ENCODE measurements at places on chromosomes 12 and 14.

- DNase-seq: no peak
Measured at GRCh38 chr14:34179727-34180126, 228.9 kb upstream of the EGLN3 start.

- DNase-seq: no peak
Measured at GRCh38 chr12:48796976-48797375, 8.1 kb upstream of the ADCY6 start.

GRCh38 chr12:3200814-3201233, 123.6 kb downstream of the TSPAN9 start:
- no peak for DNase-seq

DNA sequence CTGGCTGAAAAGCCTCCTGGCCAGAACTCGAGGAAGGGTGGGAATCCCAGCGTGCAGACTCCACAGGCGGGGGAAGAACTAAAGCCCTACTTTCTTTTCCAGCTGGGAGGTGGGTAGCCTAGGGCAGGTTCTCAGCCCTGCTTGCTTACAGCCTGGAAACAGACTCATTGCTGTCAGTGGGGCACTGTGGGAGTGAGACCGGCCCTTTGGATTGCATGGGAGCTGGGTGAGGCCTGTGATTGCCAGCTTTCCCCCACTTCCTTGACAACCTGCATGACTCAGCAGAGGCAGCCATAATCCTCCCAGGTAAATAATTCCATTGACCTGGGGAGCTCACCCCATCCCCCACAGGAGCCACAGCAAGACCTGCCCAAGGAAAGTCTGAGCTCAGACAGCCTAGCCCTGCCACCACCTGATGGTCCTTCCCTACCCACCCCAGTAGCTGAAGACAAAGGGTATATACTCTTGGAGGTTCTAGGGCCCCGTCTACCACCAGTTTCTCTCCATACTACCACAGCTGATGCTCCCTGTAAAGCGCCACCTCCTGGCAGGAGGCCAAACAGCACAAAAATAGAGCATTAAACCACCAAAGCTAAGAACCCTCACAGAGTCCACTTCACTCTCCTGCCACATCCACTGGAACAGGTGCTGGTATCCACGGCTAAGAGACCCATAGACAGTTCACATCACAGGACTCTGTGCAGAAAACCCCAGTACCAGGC, 294.1 kb downstream of the SEC23A start:
- no peak for DNase-seq

GRCh38 chr12:77830583-77831351, at the start of gene NAV3:
Gene NAV3 (plus strand): TSS chr12:77830894. CDS start chr12:77831462, 568 bp downstream.
- no peak for DNase-seq

- DNase-seq: no peak
Measured at GRCh38 chr14:101196051-101196712, 292.7 kb upstream of the RTL1 start.

- DNase-seq: no peak
Measured at GRCh38 chr12:41907550-41907949, 237.1 kb downstream of the GXYLT1 start.

DNA sequence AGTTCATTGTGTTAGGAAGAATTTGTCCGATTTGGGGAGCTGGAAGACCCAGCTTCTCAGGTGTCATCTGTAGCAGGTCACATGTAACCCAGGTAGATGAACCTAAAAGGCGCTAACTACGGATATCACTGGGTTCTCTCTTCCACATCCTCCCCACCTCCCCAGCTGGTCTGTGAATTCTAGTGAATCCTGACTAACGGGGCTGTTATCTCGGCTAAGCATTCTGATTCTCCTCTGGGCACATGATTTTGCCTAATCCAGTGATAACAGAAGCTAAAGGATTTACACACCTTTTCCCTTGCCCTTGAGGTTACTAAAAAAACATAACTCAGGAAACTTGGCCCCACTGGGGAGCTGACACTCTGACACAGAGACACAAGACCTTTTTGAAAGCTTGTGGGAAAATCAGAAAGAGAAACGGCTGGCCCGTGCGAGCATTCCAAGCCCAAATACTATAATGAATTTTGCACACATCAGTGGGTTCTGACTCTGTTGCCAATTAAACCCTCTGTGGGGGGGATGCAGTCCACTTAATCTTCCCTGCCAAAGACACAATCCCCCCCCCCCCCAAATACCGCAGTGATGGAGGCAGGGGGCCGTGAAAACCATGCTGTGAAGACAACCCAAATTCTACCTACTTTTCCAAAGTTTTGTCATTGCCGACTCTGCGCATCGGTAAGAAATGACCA, 81.0 kb upstream of the FZD10 start:
- DNase-seq: no peak

DNA sequence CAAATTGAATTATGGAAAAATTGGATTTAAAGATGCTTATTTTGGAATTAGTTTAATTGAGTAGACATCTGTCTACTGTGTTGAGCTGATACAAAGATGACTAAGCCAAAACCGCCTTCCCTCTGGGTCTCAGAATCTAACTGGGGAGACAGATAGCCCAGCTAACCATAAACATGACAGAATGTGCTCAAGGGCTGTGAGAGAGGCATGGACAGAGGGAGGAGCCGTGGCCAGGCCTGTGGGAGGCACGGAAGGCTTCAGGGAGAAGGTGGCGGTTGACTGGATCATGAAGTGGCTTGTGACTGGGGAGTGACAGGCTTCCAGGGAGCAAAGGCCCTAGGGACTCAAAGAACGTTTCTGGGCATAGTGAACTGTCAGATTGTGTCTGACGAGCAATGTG, 74.6 kb downstream of the DACT1 start:
- DNase-seq: no peak

DNA sequence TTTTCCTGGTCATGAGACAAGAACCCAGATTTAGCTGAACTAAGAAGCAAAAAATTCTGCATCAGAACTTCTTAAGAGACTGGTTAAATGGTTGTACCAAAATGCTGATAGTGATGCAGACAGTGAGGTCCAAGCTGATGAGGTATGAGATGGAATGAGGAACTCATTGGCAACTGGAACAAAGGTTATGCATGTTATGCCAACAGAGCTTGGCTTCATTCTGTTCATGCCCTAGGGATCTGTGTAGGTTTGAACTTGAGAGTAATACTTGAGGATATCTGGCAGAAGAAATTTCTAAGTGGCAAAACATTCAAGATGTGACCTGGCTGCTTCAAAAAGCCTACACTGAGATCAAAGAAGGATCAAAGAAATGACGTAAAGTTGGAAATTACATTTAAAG, 398.0 kb downstream of the FSCB start:
- no peak for DNase-seq

GRCh38 chr14:64841121-64841651, 38.5 kb downstream of the SPTB start:
- no peak for DNase-seq

DNA sequence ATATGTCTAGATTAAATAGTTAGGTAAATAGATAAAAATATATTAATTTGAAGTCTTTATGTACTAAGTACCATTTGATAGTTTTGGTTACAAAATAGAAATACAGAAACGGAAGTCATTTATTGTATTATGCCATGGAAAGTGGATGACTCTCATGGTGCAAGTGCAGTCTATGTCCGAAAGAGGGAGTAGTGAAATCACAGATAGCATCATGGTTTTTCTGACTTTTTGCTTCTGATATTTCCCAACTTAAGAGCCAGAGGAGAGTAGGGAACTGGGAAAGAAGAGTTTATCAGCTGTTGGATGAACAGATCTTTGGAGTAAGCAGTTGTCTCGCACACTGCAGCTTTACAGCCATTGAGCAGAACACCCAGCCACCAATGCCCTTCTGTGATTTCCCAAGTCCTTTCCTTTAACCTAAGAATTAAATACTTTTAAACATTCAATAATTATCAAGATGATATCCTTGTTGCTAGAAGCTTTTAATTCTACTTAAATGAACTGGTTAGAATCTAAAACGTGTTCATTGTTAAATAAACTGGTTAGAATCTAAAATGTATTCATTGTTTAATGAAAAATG, 18.4 kb upstream of the SRGAP1 start:
- DNase-seq: no peak

DNA sequence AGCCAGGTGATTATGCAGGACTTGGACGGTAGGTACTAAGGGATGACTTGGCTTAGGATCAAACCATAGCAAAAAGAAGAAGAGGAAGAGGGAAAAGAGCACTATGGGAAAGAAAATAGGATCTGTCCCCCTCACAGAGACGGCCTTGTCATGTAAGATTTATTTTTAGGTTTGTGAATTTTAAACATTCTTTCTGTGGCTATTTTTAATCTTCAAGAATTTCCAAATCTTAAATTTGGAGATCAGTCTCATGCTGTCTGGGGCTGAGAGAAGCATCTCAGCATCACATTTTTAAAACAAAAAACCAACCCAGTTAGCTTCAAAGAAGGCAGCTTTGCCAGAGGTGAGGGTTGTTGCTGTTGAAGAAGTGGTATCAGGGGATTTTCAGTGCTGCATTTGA, 52.6 kb upstream of the STRN3 start:
- DNase-seq: no peak

DNA sequence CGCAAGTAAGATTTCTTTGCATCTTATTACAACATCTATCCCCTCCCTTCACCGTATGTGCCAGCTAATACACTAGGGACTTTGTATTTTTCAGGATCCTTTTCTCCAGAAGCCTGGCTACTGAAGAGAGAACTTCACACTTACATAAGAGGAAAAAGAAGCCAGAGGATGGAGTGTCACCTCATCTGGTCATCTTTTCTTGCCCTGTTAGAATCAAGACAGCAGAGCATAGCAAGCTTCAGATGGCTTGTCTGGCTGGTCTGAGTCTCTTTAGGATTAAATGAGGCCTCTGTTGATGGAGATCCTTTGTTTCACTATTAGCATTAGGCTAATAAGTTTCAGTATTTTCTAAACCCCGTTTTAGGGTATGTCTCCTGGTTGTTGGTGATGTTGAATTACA, 14.4 kb upstream of the AACS start:
- DNase-seq: no peak

DNA sequence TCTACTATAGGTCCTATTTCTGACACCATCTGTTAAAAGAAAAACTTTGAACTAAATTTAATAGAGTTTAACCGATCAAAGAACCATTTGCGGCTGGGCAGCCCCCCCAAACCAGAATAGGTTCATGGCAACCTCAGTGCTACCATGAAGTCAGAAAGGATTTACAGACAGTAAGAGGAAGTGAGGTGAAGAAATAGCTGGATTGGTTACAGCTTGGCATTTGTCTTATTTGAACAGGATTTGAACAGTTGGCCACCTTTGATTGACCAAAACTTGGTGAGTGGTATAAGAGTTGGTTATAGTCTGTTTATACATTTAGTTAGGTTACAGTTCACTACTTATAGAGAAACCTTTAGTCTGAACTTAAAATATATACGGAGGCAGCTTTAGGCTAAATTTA, 88.9 kb downstream of the TXNDC16 start:
- DNase-seq: no peak

GRCh38 chr14:89276424-89276975, 140.5 kb downstream of the FOXN3 start:
- DNase-seq: peak; percentile 26

GRCh38 chr14:93688239-93688666, 100.0 kb downstream of the PRIMA1 start:
- no peak for DNase-seq

DNA sequence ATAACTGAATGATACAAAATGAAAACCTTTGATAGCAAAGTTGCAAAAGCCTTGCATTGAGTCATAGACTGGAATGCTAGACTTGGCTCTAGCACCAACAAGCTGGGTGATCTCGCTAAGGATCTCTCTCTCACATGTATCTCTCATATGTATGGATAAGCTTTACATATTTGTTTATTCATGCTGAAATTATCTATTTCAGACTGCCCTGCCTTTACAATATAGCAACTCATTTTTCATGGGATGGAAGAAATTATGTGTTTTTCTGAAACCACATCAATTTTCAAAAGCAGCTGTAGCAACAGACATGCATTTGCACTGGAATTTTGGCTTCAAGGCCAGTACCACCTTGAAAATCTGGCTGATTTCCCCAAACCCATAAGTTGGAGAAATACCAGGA, 11.4 kb downstream of the RERG start:
- no peak for DNase-seq

DNA sequence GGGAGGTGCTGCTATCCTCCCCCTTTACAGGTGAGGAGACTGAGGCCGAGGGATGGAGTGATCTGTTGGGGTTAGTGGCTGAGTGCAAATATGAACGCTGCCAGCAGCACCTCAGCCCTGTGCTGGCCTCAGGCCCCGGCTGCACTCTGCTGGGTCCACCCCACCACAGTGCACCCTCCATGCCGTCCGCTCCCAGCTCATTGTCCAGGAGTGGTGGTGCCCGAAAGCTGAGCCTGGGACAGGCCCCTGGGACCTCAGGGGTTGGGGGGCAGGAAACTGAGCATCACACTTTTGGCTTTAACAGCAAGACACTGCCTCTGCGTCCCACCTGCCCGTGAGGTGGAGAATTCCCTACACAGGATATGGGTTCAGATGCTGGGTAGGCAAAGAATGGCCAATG, 31.5 kb upstream of the FBRSL1 start:
- no peak for DNase-seq

DNA sequence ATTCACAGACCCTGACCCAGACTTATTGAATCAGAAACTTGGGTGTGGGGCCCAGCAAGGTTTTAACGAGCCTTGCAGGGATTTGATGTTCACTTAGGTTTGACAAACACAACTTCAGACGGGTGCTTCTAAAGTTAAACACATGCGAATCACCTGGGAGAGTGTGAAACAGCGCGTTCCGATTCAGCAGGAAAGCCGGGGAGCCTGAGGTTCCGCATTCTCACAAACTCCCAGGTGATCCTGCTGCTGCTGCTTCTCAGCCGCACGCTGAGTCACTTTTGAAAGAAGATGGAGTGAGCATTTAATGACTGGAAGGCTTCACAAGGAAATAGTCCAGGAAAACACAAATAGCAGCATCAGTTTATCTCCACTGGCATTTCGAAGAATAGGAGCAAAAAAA, 44.2 kb upstream of the DDX11 start:
- no peak for DNase-seq

- no peak for DNase-seq
Measured at GRCh38 chr14:96064866-96065265, 25.7 kb downstream of the C14orf132 start.

GRCh38 chr12:114638790-114639435, 45.1 kb downstream of the TBX3 start:
- no peak for DNase-seq

GRCh38 chr14:65192686-65193085, 90.4 kb upstream of the MAX start:
- DNase-seq: no peak

GRCh38 chr14:80310938-80311750, 99.8 kb upstream of the DIO2 start:
- DNase-seq: no peak

DNA sequence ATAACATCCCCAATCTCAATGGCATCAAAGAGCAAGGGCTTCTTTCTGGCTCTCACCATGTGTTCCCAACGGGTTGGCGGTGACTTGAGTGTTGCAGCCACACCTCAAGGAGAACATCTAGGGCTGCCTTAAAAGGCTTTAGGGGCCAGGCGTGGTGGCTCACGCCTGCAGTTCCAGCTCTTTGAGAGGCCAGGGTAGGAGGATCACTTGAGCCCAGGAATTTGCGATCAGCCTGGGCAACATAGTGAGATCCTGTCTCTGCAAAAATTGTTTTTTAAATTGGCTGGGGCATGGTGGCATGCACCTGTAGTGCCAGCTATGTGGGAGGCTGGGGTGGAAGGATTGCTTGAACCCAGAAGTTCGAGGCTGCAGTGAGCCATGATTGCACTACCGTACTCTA, 14.9 kb downstream of the RFLNA start:
- no peak for DNase-seq

Measured in activated CD8-positive, alpha-beta memory T cell treated with anti-CD3 and anti-CD28 coated beads, Interleukin-2, amount 50 U/mL, for 4 hours (primary cell).